ENCODE measurements at places on chromosomes 5 and 9.

GRCh38 chr5:13505326-13505725, 439.2 kb downstream of the DNAH5 start:
- DNase-seq: no peak

GRCh38 chr5:179272326-179273072, 72.8 kb downstream of the ADAMTS2 start:
- no peak for DNase-seq

- no peak for DNase-seq
Measured at GRCh38 chr9:372128-372527, 157.5 kb downstream of the DOCK8 start.

DNA sequence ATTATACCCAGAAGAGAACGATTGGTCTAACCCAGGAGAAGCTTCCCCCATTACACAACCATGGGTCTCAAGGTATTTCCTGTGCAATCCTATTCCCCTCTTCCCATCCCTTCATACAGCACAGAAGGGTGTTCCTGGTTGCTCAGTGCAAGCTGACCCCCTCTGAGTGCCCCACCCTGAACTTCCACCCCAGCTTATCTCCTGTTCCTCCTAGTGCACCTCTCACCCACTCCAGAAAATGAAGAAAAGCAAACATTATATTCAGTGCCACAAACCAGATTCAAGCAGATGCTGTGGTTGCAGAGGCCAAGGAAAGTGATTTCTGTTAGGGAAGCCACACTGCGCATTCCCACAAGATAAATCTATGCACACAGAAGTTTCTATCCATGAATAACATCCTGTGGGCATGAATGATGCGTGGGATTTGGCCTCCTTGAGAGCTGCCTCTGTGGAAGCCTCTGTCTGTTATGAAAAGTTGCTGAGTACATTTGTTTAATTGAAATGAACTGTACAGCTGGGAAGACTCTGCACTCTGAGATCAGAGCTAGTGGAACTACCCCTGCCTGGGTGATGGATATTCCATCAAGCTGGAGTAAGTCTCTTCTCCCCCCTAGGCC, 2.2 kb upstream of the OR2S2 start:
- no peak for DNase-seq

DNA sequence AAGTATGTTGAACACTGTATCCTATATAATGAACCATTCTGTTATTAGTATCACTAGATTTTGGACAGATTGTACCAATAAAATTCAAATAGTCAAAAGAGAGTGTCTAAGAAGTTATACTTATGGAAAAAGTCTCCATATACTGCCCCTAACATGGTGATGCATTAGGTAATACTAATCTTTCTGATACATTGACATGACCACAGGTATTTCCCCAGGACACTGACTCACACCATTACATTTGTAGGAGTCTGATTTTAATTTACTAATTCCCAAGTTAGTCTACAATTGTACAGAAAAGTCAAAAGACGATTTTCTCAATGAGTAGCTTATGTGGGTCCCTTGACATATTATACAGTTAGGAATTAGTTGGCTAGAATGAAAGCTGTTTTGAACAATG, 593.8 kb downstream of the ISL1 start:
- no peak for DNase-seq

- no peak for DNase-seq
Measured at GRCh38 chr5:171317230-171317629, 8.2 kb downstream of the TLX3 start.

- no peak for DNase-seq
Measured at GRCh38 chr5:58545912-58546311, 37.0 kb upstream of the RAB3C start.

DNA sequence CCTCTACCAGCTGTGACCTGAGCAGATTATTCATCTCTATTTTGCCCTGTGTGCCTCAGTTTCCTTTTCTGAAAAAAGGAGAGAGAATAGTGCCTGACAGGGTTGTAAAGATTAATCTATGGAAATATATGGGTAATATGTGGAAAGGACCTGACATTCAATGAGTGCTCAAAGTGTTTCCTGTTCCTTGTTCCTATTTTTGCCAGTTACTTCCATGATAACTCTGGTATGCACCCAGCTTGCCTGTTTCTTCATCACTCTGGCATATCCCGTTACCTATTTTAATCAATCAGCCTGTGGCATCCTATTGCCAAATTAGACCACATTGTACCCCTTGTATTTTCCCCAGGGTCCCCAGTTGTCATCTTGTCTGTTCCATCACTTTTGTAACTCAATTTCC, 3.6 kb upstream of the ARAP3 start:
- no peak for DNase-seq

DNA sequence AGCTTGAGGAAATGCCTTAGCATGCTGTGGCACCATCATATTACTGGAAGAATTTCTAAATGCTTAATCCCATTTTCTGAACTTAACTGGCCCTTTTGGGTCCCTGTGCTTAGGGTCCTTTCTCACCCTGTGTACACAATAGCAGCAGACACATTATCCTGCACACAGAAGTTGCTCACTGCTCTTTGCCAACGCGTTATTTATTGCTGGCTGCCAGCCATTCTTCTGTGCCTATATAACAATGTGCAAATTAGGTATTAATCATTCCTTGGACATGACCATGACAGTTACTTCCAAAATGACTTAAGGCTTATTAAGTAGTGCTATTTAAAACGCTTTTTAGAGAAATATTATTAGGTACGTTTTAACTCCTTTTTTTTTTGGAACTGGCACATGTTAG, 134.7 kb downstream of the FBN2 start:
- DNase-seq: no peak

- DNase-seq: no peak
Measured at GRCh38 chr5:139654464-139654863, 6.3 kb downstream of the CXXC5 start.

DNA sequence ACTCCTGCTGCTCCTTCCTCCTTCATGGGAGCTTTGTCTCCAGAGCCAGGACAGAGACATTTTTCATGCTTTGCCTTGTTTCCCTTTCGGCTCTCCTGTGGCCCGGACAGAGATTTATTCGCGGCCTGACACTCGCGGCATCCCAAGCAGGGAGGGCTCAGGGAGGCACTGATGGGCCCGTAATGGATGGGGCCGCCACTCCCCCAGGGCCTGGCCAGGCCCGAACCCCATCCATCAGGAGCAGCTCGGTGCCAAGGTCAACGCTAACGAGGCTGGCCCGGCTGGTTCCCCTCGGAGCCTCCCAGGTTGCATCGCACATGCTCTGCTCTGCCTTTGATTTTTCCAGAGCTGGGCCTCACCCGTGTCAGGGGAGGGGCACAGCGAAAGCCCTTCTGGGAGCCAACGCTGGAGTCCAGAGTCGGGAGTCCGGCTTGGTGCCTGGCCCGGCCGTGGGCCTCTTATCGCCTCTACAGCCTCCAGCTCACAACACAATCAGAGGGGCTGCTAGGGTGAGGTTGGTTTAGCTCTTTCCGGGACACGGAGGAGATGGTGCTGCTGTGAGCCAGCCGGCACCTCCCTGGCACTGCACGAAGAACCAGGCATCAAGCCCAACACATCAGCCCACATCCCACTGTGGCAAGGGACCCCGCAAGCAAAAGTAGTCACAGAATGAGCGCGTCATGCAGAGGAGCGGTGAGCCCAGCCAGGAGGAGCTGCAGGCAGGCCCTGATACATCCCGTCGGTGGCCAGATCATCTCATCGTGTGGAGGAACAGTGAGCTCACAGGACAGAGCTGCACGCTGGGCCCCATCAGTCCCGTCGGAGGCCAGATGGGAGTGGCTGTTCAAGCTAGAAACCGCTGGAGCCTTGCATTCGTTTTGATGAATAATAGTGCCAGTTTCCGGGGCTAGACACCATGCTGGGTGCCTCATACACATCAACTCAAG, 72.2 kb upstream of the BARHL1 start:
- DNase-seq: no peak

DNA sequence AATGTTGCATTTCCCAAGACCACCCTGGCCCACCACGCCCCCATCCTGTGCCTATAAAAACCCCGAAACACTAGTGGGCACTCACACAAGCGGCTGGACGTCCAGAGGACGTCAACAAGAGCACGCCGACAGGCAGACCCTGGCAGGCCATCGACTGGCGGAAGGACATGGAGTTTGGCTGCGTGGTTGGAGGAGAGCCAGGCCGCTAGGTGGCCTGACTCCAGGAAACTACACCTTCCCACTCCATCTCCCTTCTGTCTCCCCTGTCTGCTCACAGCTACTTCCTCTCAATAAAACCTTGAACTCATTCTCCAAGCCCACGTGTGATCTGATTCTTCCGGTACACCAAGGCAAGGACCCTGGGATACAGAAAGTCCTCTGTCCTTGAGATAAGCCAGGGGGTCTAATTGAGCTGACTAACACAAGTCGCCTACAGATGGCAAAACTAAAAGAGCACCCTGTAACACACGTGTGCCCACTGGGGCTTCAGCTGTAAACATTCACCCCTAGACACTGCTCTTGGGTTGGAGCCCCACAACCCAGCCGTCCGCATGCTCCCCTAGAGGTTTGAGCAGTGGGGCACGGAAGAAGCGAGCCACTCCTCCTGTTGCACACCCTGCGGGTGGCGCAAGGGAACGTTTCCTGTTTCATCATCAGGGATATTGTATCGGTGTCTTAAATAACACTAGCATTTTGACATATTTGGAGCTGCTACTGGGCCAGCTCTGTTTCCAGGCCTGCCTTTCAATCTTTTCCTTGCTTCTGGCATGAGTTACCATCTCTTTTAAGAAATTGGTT, 54.5 kb upstream of the TAF11L2 start:
- DNase-seq: no peak

- DNase-seq: no peak
Measured at GRCh38 chr5:17852740-17853139, 218.5 kb downstream of the TAF11L14 start.

- DNase-seq: no peak
Measured at GRCh38 chr9:103997856-103998370, 96.2 kb upstream of the SMC2 start.
